ENCODE measurements at places on chromosomes 3 and 15.

DNA sequence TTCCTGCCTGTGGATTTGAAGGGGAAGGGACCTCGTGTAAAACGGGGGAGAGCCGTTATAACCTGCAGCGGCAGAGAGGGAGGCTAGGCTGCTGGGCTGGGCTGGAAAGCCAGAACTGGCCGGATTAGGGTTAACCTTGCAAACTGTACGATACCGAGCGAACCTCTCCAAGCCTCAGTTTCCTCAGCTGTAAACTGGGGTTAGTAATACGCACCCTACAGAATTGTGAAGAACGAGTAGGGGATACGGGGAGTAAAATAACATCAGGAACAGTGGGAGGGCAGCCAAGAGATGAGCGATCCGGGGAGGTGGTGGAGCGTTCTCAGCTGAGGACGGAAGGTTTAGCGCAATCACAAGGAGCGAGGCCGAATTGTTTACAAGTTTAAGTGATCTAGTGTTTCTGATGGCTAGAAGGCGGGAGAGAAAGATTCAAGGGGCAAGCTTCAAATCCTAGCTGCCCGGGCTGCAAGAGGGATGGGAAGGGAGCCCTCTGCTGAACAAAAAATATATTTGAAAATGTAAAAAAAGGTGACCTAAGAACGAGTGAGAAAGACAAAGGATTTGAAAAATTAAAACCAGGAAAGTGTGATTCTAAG, 768 bp upstream of the SEMA5B start:
- peak; percentile 86 for DNase-seq

DNA sequence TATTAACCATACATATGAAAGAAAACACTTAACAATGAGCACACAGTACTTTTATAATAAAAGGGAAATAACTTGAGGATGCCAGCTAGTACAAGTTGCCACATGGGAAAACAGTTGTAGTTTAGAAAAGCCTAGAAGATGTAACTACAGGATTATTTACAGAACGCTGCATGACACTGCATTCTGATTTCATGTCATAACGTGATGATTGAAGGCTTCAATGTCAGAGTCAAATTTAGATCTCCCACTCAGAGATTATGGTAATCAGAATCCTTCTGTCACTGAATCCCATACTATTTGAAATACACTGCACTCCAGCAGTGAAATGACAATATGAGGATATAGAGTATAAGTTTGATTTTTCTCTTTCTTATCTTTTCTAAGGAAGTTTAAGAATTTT, 253.9 kb upstream of the LRRN1 start:
- DNase-seq: no peak

- DNase-seq: no peak
Observed at GRCh38 chr15:45186771-45187577, 792 bp downstream of the SHF start.

- no peak for DNase-seq
Observed at GRCh38 chr3:193297421-193297820, 56.4 kb downstream of the PLAAT1 start.

- DNase-seq: no peak
Observed at GRCh38 chr3:182294696-182295095, 498.6 kb upstream of the ATP11B start.

GRCh38 chr15:85649372-85649771, 145.4 kb downstream of the KLHL25 start:
- DNase-seq: peak; percentile 70

GRCh38 chr3:115092220-115092791, 54.8 kb downstream of the ZBTB20 start:
- peak; percentile 70 for DNase-seq
